ENCODE measurements at places on chromosomes 12 and 14. TPM values are rescaled to one million over a fixed set of nuclear protein-coding genes. Genes with fewer than 3 reads are reported as not detected.

PRR4 gene
- 0.72 TPM for total RNA-seq

YBX3 gene
- 162 TPM for total RNA-seq

TTLL5 gene
- 37.3 TPM for total RNA-seq

CLEC2B gene
- 6.7 TPM for total RNA-seq

TBC1D30 gene
- 17.0 TPM for total RNA-seq

LHX5 gene
- not detected for total RNA-seq

ANO4 gene
- total RNA-seq = 0.32 TPM

OVCH1 gene
- total RNA-seq = not detected

RERGL gene
- total RNA-seq = 0.35 TPM

ACVRL1 gene
- 162 TPM for total RNA-seq

ADGRD1 gene
- 3.5 TPM for total RNA-seq

EML5 gene
- 1.2 TPM for total RNA-seq

IL22 gene
- total RNA-seq = not detected

P2RX7 gene
- 1.7 TPM for total RNA-seq

TESPA1 gene
- 1.6 TPM for total RNA-seq

SIX6 gene
- not detected for total RNA-seq

HOXC4 gene
- total RNA-seq = not detected

TOGARAM1 gene
- total RNA-seq = 8.8 TPM

TCL1B gene
- total RNA-seq = not detected

PNP gene
- total RNA-seq = 123 TPM

LUM gene
- total RNA-seq = 102 TPM

DDIT3 gene
- total RNA-seq = 17.5 TPM

LRP1-AS gene
- not detected for total RNA-seq

FOXN4 gene
- not detected for total RNA-seq

APPL2 gene
- 70.8 TPM for total RNA-seq

ZNF641 gene
- total RNA-seq = 7.4 TPM

MORN3 gene
- total RNA-seq = not detected

All from colonic mucosa (tissue), 4 donors.